ENCODE measurements at places on chromosomes 2 and 18. TPM values are rescaled to one million over a fixed set of nuclear protein-coding genes. Genes with fewer than 3 reads are reported as not detected.

XIRP2 gene
- total RNA-seq, result not detected

RPL37A gene
- total RNA-seq, result 5,377 TPM

RGPD4 gene
- 0.07 TPM for total RNA-seq

DOCK10 gene
- total RNA-seq, result 159 TPM

ST6GAL2 gene
- not detected for total RNA-seq
